AG08395 (cell line): ENCODE measurements at places on chromosomes 6 and 20.

DNA sequence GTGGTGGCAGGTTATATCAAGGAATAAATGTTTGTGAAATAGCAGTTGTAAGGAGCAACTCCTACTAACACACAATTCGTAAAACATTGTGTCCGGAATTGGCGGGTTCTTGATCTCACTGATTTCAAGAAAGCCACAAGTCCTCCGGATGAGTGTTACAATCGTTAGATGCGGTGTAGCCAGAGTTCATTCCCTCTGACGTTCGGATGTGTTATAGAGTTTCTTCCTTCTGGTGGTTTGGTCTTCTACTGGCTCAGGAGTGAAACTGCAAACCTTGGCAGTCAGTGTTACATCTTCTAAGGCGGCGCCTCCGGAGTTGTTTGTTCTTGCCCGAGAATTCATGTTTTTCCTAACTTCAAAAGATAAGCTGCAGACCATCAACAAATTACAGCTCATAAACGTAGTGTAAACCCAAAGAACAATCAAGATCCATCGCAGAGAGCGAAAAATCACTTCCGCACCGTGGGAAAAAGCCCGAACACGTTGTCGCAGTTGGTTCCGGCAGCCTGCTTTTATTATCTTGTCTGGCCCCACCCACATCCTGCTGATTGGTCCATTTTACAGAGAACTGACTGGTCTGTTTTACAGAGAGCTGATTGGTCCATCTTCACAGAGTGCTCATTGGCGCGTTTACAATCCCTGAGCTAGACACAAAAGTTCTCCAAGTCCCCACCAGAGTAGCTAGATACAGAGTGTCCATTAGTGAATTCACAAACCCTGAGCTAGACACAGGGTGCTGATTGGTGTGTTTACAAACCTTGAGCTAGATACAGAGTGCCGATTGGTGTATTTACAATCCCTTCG is 58.2 kb downstream of the TRIM27 start:
- no peak for DNase-seq

GRCh38 chr20:49281059-49281912 is 3.4 kb upstream of the ZNFX1 start:
- DNase-seq: no peak

DNA sequence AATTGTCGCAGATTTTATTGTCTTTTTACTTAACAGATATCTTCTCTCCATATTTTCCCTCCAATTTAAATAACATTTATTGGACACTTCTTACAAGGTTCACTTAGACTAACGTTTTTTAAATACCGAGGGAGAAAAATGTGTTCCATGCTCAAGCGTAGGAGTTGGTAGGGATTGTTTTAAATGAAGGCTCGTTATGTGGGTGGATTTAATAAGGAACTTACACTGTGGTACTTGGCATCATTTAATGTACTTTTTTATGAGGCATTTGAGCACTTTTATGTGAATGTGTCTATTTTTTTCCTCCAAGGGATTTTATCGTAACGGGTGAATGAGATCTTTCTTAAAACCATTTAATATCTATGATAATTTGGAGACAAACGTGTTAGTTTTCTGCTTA is 125.0 kb upstream of the MTHFD1L start:
- DNase-seq: no peak

DNA sequence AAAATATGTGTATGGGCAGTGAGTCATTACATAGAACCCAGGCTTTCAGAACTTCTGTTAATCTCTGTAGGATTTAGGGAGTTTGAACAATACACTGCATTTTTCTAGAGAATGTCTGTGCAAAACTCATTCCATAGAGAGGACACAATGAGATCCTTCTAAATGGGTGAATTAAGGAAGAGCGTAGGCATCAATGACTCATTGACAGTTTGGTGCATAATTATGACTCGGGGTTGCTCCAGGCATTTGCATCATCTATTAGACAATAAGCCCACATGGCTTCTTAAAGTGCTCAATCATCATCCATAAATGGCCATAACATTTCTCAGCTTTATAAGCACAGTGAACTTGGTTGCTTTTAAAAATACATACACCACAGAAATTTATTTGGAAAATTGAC is 625.5 kb downstream of the CDH26 start:
- DNase-seq: no peak

DNA sequence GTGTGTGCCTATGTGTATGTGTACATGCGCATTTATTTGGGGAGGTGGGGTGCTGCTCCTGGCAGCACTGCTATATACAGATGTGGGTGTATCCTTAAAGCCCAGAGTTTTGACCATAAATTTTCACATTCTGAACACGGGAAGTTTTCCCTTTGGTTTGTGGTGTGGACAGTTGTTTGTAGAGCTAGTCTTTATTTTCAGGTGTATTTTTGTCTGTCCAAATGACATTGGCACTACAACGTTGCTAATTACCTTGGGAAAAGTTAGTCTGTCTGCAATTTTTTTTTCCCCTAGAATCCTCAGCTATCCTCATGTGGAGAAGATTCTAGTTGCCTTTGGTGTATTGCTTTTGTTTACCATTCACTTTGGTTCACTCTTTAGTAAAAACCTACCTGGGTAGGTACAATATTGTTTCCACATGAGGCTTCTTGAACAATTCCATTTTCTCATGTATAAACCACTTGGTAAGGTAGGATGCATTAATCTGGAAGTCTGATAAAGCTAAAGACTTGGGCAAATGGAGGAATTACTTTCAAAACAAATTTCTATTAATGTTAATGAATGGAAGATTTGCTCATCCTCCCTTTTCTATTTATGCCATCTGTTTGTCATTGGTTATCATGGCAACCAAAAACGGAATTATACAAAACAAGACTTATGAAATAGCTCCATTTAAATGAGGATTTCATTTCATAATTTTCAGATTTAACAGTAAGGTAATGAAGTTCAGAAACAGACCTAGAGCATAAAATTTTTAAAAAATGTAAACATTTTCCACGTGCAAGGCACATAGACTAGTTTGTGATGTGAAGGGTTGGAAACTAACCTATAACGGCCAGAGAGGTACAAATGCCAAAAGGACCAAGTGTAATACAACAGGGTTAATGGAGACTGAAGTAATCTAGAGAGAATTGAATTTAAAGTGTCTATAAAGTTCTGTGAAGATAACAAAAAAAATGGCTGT is 3.9 kb downstream of the CCN2 start:
- DNase-seq: no peak
